ENCODE measurements at places on chromosomes 12 and 14.

GRCh38 chr14:42629553-42629952, 1022.9 kb downstream of the LRFN5 start:
- DNase-seq = no peak

DNA sequence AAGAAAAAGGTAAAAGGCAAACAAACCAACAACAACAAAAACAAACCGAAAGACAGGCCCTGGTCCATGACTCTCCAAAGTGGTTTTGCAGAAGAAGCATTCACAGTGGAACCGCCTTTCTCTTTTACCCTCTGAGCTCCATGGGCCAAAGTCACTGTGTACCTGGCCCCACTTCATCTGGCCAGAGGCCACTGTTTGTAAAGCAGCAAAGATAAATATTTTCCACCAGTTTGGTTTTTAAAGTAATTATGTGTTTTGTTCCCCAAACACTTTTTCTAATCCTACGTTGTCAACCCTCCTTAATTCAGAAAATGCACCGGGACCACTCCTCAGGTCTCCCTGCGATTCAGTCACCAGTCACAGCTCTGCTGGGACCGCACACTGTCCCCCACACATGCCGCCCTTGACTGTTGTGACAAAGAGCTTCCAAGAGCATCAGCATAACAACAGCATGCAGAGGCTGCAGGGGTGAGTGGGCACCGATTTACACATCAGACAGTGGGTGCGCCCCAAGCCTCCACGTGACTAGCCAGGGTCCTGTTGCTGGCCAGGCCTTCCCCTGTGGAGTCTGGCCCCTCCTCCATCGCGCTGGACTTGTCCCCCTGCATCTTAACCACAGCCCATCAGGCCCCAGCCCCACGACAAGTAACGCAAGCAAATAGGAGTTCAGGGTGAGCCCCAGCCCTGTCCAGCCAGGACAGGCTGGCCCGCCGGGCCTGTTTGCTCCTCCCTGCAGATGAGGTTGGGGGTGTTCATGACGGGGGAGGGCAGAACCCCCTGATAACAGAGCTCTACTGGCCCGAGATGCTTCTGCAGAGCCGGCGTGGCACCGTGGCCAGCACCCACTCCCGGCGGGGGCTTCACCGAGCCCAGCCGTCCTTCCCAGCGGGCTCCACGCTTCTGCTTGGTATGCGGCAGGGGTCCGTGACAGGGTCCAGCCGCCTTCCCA, 65.2 kb upstream of the DIO3 start:
- DNase-seq = no peak

DNA sequence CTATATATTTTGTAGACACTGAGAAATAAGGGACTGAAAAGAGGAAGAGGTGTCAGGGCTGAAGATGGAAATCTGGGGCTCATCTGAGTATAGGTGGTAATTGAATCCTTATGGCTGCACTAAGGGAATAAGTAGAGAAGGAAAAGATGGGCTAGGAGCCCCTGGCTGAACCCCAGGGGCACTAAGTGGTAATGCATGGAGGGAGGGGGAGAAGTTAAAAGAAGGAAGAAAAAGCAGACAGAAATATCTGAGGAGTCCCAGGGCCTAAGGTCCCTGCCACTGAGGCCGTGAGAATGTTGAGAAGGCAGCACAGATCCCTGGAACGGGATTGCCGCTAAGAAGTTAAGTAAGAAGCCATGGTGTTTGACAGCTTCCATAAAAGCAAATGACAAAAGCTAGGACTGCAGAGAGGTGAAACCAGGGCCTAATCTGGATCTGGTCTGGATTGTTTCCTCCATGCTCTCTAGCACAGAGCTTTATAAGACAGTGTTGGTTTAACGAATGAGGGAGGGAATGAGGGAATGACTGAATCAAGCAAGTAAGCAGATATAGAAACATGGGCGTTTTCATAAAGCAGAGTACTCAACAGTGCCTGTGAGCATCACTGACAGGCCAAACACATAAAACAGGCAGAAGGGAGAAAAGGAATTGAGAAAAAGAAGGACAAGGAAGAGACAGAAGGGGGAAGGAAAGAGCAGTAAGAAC, 92.9 kb downstream of the HMGA2 start:
- DNase-seq = no peak

DNA sequence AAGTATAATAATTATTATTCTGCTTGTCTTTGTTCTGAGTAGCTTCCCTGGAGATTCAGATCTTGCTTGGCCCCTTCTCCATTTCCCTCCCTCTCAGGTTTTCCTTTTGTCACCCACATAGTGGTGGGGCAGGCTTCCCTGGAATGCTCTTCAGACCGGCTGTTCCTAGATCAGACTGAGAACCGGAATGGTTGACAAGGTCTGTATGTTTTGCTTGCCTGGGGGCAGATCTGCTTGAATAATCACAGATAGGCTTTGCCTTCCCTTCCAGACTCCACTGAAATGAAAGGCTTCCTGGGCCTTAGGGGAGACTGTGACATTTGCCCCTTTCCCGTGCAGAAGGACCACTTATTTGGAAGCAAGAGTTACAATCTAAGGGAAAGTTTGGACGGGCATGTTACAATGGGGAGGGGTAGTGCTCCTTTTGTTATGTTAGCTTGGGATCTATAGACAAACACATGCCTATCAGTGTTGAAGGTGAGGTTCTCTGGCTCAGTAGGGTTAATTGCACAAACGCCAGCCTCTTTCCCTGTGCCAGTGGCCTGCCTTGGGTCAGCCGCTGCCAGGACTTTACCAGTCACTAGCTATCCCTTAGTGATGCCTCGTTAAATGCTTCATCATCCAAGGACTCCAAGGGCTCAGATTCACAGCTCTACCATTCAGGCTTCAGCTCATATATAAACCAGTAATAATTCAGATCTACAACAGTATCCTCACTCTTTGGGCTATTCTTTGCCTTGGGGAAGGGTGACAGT, 178.6 kb downstream of the SNAPC1 start:
- DNase-seq = no peak

DNA sequence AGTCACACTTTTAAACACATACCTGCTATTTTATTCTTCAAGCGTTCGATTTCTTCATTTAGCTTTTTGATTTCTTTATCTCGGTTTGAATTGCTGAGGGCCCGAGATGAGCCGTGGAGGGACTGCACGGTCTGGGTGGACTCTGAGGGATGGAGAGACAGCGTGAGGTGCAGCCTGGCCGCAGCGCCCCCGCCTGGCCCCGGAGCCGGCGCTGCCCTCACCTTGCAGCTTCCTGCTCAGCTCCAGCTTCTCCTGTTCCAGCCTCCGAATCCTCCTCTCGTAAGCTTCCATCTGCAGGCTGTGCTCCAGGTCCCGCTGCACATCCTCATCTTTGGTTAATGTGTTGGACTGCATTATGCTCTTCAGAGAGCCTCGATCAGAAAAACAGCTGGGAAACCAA, 53.2 kb downstream of the AMN start:
- DNase-seq = no peak

DNA sequence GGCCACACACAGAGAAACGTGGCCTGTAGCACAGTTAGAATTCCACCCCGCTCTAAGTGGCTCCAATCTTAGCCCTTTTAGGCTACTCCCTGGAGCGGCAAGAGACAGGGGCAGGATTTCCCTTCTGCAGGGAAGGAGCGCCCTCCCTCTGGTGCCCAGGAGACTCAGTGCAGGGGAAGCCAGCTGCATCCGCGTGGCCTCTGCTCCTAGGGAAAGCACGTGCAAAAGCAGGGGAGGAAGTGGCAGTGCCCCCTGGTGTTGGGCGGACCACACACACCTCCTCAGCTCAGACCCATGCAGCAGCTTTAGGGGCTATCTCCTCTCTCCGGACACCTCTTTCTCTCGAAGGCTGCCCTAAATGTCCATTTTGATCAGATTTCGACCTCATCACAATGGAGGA, 50.0 kb downstream of the SPRING1 start:
- no peak for DNase-seq

DNA sequence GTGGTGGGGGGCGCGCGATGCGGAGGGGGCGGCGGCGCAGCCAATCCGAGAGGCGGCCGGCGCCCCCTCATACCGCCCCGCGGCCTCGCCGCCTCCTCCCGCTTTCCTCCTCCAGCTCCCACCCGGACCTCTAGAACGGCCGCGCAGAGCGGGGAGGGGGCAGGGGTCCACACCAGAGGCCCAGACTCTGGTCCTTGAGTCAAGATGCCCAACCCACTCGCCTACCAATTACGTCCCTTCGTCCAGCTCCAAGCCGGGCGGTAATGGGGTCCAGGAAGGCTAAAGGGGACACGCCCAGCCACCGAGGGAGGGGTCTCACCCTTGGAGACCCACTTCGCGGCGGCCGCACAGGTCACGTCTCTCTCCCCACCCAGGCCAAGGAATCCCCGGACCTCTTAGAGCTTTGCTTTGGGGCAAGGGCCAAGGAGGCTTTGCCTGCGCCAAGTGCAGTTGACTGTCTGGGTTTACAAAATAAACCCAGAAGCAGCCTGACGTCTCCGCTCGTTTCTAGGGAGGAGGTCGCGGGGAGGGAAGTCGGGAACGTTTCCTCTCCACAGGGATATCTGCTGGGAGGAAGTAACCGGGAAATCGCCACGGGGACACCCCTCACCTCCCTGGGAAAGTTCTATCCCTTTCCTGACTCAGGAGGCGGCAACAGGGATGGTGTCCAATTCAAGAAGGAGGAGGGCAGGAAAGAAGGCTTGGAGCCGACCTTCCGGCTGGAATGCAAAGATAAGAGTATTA, 394 bp upstream of the AMIGO2 start:
- DNase-seq = no peak

- no peak for DNase-seq
Observed at GRCh38 chr14:20550926-20551325, 9.9 kb downstream of the RNASE9 start.

GRCh38 chr12:63844391-63845341, at the start of gene SRGAP1:
Gene SRGAP1, plus strand, starts transcription at chr12:63844700. Its CDS starts 117 bp downstream, at chr12:63844817.
- no peak for DNase-seq

DNA sequence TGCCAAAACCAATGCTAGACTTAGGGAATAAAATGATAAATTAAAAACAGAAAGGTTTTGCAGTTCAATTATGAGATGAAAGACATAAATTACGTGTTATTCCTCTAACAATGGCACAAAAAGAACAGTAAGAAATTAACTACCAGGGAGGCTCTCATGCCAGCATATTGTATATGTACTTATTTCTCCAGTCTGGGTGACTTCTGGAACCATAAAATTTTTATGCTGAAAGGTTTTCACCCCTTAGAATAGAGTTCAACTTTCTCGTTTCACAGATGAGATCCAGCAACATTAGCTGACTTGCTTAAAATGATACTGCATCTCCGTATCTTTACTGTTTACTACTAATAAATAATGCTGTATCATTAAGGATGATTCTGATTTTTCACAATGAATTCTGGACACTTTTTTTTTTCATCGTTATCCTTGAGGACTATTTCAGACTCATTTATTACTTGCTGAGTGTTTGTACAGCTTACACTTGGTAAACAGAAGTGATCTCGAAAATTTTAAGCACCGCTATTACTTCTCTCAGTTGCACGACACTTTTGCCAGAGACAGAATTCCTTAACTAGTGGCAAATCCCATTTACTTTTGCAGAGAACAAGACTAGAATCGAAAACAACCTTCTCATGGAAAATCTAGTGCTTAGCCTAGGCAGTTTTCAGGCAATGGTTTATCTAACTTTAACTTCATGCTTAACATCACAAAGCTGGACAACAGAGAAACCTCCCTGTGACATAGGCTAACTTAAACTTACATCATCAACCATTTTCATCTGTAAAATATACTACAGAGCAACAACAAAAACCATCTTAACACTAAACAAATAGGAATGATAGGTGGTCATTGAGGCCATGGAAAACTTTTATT, 2.7 kb downstream of the RSRC2 start:
- no peak for DNase-seq

GRCh38 chr12:131437706-131438492, 273.0 kb upstream of the SFSWAP start:
- DNase-seq = no peak

GRCh38 chr12:46208370-46208769, 60.5 kb downstream of the SLC38A1 start:
- DNase-seq = peak; percentile 10

GRCh38 chr14:95994593-95994928, 44.6 kb upstream of the C14orf132 start:
- no peak for DNase-seq

DNA sequence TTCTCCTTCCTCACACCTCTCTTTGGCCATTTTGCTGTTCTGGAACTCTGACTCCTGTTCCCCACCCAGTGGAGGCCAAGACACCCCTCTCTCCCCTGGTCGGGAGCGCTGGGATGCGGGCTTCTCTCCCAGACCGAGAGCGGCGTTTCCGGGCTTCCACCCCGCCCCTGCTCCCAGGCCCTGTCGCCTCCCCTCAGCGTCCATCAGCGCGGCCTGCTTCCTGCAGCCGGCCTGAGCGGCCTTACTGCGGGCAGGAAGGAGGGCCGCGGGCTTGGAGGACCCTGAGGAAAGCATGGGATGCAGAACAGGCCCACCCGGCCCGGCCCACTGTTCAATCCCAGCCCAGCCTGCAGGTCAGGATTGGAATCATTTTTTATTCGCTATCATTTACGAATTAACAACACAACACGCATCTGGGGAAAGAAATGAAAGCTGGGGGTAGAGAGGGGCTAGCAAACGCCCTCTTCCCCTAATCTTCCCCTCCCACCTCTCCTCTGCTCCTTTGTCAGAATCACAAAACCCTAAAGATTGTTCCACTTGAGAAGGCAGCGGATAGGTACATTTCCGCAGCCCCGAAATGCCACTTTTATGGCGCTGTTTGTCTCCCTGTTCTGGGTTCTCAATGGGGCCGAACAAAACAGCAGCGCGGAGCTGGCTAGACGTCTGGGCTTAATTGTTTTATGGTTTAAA, 3.8 kb upstream of the HOXC8 start:
- no peak for DNase-seq

- no peak for DNase-seq
Observed at GRCh38 chr14:97074456-97074855, 277.3 kb downstream of the VRK1 start.

GRCh38 chr14:65966188-65966587, 520.0 kb upstream of the CCDC196 start:
- DNase-seq = no peak

All from NCI-H187 treated with DMSO at 0.1 percent for 48 hours (cell line).